Activated CD8-positive, alpha-beta memory T cell treated with anti-CD3 and anti-CD28 coated beads for 1 hour (primary cell): ENCODE measurements at places on chromosomes 1 and 21.

- DNase-seq, result no peak
Observed at GRCh38 chr21:43657355-43658087, 1.8 kb downstream of the HSF2BP start.

- DNase-seq, result no peak
Observed at GRCh38 chr1:14265495-14265894, 333.0 kb upstream of the KAZN start.

GRCh38 chr1:171210355-171210754, 25.3 kb downstream of the FMO2 start:
- DNase-seq, result no peak

GRCh38 chr1:159612211-159612885, 24.7 kb downstream of the APCS start:
- DNase-seq, result no peak

DNA sequence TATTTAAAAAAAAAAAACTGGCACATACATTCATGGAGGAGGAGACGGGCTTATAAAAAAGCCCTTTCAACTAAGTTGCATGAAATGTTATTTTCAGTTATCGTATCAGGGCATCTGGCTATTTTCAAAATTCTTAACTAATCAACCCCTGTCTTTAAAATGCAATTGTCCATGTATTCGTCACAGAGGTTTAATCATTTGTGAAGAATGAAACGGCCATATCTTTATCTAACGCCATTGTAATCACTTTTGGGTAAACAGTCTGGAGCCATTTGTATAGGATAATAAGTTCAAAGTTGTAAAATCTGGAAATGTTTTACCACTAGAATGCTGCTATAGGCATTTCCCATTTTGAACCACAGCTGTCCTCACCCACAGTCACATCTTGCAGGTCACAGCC, 30.4 kb downstream of the SLC30A10 start:
- DNase-seq, result no peak

DNA sequence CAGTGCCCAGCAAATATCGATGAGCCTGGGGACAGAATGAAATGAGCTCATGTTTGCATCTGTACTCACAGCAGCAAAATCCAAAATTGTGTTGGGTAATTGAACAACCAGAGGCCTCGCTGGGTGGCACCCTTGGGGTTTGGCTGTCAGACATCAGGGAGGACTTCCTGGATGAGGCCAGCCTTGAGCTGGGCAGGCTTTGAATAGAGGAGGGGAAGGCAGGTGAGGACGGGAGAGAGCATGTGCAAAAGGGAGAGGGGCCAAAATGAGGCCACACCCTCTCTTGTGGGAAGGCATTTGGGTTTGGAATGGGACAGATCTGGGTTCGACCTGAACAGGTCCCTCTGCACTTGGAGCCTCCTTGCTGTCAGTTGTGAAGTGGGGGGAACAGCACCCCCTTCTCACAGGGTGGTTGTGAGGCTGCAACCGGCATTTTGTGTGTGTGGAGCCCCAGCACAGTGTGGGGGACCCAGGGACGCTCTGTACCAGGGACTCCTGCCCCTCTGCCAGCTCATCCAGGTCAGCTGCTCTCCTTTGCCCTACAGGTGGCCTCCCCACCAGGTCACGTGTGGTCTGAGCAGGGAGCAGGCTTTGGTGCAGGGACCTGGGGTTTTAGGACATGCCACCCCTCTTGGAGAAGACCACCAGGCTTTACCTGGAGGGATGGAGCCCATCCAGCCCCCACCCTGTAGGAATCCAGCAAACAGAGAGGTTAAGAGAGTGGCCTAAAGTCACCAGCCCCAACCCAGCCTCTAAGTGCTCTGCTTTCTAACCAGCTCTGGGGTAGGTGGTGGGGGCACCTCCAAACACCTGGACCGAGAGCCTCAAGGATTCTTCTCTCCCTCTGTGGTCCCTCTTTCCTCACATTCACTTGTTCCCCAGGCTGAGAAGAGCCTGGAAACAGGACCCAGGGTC, 521.8 kb downstream of the PTPRU start:
- DNase-seq, result no peak

DNA sequence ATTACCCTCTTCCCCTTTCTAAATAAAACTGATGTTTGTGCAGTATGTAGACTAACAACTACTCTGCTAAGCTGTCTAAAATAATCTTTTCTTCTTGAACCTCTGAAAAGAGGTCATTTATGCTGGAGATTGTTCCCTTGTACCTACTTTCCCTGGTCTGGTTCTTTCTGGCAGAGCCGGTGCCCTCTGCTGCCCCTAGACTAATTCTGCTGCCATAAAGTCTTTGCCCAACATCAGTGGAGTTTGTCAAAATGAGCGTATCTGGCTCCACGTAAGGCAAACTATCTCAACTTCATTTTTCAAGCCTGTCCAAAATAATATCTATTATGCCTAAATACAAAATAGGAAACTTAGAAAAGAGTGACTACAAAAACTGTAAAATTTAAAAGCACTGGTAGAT, 30.9 kb upstream of the ANGPTL7 start:
- no peak for DNase-seq

- DNase-seq, result no peak
Observed at GRCh38 chr1:25040122-25040685, 110.1 kb upstream of the RUNX3 start.

DNA sequence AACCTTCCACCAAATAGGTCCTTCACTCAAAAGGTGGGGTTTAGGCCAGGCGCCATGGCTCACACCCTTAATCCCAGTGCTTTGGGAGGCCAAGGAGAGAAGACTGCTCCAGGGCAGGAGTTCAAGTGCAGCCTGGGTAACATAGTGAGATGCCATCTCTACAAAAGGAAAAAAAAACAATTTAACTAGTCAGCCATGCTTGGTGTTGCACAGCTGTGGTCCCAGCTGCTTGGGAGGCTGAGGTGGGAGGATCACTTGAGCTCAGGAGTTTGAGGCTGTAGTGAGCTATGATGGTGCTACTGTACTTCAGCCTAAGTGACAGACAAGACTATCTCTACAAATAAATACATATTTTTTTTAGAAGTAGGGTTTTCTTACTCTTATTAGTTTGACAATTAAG, 617.5 kb downstream of the KIF26B start:
- DNase-seq, result no peak

DNA sequence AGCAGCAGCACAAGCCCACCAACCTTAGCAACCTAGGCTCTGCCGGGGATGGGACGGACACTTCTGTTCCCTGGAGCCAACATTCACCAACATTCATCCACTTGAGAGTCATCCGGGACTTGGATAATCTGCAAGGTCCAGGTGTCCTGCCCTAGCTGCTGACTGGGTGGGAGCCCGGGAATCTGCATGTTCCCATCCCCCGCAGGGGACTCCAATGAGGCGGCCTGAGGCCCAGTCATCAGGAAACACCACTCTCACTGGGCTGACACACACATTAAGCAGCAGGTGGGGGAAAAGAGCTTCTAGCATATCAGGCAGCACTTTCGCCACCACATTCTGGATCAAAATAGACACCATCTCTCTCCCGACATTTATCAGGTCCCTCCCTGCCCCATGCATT, 38.4 kb upstream of the CCSAP start:
- no peak for DNase-seq

DNA sequence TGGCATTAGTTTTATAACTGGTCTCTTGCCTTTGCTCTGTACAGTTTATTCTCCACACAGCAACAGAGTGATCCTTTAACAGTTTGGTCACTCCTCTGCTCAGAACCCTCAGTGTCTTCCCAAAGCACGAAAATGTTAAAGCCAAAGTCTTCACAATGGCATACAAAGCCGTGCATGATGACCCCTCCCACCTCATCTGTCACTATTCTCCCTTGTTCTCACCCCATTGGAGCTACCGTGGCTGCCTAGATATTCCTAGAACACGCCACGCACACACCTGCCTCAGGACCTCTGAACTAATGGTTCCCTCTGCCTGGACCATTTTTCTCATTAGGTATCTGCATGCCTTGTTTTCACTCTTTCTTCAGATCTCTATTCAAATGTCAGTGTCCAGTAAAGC, 8.6 kb upstream of the SEMA4A start:
- DNase-seq, result no peak

GRCh38 chr1:18149027-18149641, 41.5 kb downstream of the IGSF21 start:
- no peak for DNase-seq

- no peak for DNase-seq
Observed at GRCh38 chr1:29739176-29739575, 502.9 kb downstream of the PTPRU start.

DNA sequence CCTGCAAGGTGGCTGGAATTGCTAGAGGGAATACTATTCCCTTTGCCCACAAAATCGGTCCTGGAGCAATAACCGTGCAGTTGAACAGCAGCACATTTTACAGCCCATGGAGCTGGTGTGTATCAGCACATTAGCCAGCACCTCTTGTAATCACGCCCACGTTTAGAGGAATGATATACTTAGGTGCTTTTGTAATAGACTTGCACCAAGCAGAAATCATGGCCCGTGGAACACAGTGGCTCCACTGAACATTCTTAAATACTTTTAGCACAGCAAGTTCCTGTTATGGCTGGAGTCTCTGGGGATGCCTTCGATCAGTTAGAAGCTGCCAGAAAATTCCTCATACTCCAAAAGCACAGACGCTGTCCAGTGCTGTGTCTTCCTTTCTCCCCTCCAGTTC, 218.1 kb upstream of the FAM78B start:
- no peak for DNase-seq

DNA sequence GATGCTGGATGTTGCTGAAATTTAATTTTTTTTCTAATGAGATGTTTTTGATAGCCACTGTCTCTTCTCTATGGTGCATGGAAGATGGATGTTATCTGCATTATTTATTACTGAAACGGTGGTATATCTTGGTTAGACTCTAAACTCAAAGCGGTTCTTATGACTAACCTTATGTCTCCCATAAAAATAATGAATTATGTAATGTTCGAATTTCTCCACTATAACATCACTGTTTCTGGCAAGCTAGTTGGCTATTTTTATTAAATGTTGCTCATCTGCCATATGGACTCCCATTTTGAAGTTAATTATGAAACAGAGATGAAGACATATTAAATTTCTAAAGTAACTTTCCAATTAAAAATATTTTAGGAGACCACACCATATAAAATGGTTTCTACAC, 808.6 kb upstream of the ADGRL4 start:
- no peak for DNase-seq

GRCh38 chr21:7917729-7918128, 2603.7 kb upstream of the TPTE start:
- DNase-seq, result no peak

DNA sequence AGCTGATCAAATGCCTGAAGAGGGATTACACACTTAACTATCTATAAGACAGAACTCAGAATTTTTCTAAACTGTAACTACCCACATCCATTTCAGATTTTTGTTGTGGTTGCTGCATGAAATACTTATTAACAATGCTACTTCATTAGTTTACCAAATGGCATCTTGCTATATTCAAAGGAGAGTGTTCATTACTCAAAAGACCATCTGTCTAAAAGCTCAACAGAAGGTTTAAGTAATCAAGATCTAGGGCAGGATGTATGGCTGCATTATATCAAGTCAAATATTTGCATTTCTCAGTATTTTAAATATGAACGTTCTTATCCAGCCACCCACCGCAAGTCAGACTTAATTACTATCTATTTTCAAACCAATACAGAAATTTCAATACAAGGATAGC, 79.9 kb downstream of the SIPA1L2 start:
- DNase-seq, result no peak
